ENCODE measurements at places on chromosomes 12 and 14.

GRCh38 chr12:131133015-131133905 lies 179.6 kb downstream of the ADGRD1 start:
- DNase-seq = peak; percentile 86

GRCh38 chr14:60381909-60382308 lies 104.0 kb downstream of the C14orf39 start:
- DNase-seq = no peak

DNA sequence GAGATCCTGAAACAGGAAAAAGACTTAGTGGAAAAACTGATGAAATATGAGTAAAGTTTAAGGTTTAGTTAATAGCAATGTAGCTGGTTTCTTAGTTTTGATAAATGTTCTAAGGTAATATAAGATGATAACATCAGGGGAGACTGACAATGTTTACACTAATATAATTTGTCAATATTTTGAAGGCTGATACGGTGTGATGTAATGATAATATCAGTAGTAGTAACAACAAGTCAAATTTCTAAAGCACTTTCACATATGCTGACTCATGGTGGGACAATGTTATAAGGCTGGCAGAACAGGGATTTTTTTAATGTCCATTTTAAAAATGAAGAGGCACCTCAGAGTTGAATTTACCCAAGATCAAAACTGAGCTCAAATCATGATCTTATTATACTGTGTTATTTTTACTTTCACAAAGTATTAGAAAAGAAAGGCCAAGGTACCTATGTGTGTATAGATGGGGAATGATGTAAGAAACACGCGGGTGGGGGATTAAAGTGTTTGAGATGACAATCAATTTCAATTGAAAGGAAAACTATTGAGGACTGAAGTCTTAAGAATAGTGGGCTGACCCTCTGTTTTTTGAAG lies 2.4 kb upstream of the FLRT2 start:
- DNase-seq = no peak

- no peak for DNase-seq
Observed at GRCh38 chr12:65952737-65953209, 128.5 kb downstream of the HMGA2 start.

DNA sequence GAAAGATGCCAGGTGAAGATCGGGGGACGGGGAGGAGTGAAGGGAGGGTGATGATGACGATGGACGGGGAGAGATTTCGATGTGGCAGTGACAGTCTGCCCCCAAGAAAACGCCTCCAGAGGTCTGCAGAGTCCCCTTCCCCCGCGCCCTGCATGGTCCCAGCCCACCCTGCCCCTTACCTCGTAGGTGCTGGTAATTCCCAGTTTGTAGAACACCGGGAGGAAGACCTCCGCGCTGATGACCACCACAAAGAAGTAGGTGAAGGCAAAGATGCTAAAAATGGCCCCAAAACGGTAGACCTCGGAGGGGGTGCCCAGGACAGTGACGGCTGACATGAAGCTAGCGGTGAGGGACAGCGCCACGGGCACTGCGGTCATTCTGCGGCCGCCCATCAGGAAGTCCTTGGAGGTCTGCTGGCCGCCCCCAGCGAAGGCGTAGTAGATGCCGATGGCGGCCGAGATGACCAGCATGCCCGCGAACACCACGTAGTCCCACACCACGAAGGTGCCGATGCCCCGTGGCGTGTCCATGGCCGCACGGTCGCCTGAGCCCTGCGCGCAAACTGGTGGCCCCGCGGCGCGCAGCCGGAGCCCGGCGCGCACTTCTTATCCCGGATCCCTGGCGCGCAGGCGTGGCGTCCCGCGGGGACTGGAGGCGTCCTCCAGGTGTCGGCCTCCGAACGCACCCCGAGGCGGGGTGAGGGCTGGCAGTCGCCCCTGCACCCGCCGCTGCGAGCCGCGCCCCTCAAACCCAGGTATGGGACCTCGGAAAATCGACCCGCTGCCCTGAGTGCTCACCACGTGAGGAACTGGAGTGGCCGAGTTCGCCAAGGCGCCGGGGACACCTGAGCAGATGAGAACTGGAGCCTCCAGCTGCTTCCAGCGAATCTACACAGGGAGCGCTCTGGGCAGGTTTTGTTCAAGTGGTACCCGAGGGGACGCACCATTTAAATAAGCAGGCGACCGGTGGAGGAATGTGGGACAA lies at the start of gene SLC5A8:
TSS of gene SLC5A8 (minus strand) at position 920 of the 984 bp plus-strand sequence. CDS start at position 530, 390 bp downstream.
- DNase-seq = peak; percentile 43

- no peak for DNase-seq
Observed at GRCh38 chr14:102727336-102728095, 49.7 kb upstream of the TRAF3 start.

DNA sequence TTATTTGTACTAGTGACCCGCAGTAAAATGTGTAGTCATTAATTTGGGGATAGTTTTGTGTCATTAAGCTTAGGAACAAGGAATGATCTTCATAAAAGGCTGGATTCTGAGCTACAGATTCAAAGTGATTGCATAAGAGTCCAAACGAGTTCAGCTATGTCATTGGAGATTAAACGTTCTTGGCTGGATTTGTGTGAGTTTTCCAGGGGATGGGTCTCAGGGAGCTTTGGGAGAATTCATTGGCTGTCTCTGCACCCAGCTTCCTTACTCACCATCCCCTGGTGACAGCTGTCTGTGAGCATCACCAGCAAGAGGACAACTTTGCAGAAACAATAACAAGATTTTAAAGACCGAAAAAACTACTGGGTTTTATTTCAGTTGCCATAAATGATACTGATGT lies 130.4 kb downstream of the DAAM1 start:
- no peak for DNase-seq

All from WERI-Rb-1 (cell line).